ENCODE measurements at places on chromosomes 16 and 17.

GRCh38 chr16:72743011-72743761 lies 304.7 kb downstream of the ZFHX3 start:
- no peaks in the 10 kb centered on the region for H3K4me1 ChIP-seq
- H3K27me3 ChIP-seq: no peaks in the 10 kb centered on the region
- no peak overlapping the region for H3K27ac ChIP-seq
- H3K4me3 ChIP-seq: no peak overlapping the region

- no peak for DNase-seq
- no peak overlapping the region for H3K27ac ChIP-seq
- no peaks in the 10 kb centered on the region for H3K4me1 ChIP-seq
- peaks cover 36% of the 10 kb centered on the region for H3K27me3 ChIP-seq
Observed at GRCh38 chr17:31629696-31630470, 229.2 kb downstream of the COPRS start.

DNA sequence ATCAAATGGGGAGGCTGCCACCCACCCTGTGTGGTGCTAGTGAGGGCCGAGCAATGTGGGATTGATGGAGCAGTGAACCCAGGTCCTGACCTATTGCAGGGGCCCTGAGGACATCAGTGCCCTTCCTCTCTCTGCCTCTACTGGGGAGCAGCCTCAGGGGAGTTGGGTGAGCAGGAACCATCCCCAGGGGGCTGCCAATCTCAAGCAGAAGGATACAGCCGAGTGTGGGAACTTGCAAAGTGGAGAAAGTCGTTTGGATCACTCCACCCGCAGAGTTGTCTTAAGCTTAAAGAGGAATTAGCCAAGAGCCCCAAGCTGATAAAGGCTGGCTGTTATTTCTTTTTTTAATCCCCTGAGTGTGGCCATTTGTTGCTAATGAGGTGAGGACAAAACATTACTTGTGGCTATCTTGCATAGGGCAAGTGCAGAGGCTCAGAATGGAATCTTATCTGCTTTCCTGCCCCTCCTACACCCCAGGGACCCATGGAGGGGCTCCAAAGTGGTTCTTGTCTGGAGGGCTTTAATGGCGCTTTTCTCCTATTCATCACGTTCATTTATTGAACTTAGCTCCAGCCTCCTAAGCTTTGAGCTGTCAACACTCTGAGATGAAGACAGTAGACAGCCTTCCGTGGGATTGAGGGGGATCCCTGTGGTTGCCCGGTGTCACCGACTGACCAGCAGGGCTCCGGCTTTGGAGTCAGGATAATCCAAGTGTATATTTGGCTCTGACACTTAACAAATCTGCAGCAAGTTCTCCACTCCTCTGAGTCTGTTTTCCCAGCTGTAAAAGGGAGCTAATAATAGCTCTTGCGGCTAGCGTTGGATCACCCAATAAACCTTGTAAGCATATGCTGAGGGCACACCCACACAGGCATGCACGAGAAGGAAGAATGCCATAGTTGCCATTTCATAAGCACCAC lies 45.1 kb downstream of the MYH11 start:
- H3K36me3 ChIP-seq: no peaks in the 10 kb centered on the region
- DNase-seq: no peak
- no peak overlapping the region for H3K4me3 ChIP-seq

GRCh38 chr16:57807968-57808528 lies 5.8 kb upstream of the KIFC3 start:
- peaks cover 38% of the 10 kb centered on the region for H3K27me3 ChIP-seq
- no peaks in the 10 kb centered on the region for H3K36me3 ChIP-seq
- H3K4me1 ChIP-seq: peaks cover 37% of the 10 kb centered on the region
- H3K27ac ChIP-seq: no peak overlapping the region

DNA sequence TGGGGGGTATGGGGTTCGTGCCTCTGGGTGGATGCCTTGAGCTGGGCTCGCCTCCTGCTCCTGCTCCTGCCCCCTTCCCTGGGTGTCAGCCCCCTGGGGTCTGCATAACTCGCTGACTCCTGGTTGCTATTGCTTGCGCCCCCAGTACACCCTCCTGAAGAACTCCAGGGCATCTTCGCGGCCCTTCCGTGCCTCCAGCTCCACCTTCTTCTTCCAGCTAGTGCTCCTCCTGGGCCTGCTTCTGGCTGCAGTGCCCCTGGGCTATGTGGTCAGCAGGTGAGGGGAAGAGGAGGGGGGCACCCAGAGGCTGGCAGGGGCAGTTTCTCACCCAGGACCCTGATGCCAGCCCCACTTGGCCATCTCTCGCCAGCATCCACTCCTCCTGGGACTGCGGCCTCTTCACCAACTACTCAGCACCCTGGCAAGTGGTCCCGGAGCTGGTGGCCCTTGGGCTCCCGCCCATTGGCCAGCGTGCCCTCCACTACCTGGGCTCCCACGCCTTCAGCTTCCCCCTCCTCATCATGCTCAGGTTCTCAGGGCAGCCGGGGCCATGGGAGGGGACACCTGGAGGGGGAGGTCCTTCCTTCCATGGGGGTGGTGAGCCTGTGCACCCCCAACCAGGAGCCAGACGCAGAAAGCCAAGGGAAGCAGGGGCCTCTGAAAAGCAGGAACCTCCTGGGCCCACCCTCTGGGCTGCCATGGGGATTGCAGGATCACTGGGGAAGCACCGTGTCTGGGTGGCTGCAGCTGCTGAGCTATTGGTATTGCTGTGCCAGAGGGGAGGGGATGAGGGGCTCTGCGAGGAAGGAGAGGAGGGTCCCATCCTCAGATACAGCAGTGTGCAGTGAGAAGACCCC lies 7.8 kb upstream of the C17orf99 start:
- H3K4me3 ChIP-seq: no peak overlapping the region
- no peaks in the 10 kb centered on the region for H3K27me3 ChIP-seq
- peaks cover 74% of the 10 kb centered on the region for H3K36me3 ChIP-seq
- peak overlapping the region; percentile 76 for H3K27ac ChIP-seq
- no peak for DNase-seq
- H3K4me1 ChIP-seq: peaks cover 84% of the 10 kb centered on the region

GRCh38 chr16:74019612-74020011 lies 277.0 kb upstream of the PSMD7 start:
- H3K27me3 ChIP-seq: no peaks in the 10 kb centered on the region
- H3K4me3 ChIP-seq: no peak overlapping the region
- H3K27ac ChIP-seq: no peak overlapping the region
- no peaks in the 10 kb centered on the region for H3K36me3 ChIP-seq
- no peaks in the 10 kb centered on the region for H3K4me1 ChIP-seq
- no peak for DNase-seq

DNA sequence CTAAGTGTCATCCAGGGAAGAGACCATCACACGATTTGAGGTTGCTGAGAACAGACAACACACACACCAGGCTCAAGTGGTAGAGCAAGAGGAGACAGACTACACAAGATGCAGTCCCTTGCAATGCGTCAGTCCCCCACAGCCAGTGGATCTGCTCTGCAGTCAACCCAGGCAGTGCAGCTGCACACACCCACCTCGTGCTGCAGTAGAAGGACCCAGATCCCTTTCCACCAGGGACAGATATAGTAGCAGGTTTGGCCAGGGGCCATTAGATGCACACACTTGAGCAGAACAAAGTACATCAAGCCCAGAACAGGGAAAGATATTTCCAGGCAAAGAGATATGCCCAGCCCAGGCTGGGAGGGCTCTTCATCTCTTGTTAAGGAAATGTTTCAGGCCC lies 112.9 kb downstream of the GRIN2A start:
- no peak overlapping the region for H3K27ac ChIP-seq
- no peak for DNase-seq
- no peaks in the 10 kb centered on the region for H3K4me1 ChIP-seq
- H3K36me3 ChIP-seq: no peaks in the 10 kb centered on the region

DNA sequence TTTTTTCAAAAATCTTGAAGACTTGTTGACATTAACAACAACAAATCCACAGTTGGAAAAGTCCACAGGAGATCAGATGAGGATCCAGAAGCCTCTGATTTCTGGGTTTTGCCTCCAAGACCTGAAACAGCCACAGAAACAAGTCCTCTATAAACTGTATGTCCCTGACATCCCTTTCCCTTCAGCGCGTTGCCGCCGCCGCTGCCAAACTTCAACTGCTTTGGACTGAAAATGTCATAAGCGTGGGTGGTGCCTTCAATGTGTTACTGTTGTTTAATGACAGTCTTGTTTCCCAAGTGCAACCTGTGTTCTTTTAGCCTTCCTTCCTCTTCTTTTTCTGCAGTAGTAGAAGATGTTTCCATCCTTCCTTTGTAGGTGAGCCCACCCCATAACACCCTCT lies 334.9 kb downstream of the SHISA9 start:
- H3K27ac ChIP-seq: no peak overlapping the region
- DNase-seq: no peak
- no peak overlapping the region for H3K4me3 ChIP-seq
- no peaks in the 10 kb centered on the region for H3K27me3 ChIP-seq

DNA sequence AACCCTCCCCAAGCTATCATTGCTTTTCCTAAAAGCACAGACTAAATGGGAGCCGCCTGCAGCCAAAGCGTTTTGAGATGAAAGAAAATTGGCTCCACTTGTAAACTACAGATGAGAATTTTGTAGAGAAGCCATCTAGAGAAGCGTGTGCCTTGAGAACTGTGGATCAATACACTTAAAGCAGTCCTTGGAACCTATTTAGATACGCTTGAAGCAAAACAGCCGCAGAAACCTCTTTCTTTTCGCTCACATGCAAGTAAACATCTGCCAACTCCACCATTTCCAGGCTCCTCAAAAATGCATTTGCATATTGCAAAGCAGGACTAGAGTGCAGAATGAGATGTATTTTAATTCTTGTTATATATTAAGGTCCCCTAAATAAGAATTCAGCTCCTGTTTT lies 13.1 kb downstream of the KIAA0513 start:
- H3K4me3 ChIP-seq: no peak overlapping the region
- no peaks in the 10 kb centered on the region for H3K27me3 ChIP-seq
- no peaks in the 10 kb centered on the region for H3K4me1 ChIP-seq
- H3K27ac ChIP-seq: no peak overlapping the region
- no peak for DNase-seq

DNA sequence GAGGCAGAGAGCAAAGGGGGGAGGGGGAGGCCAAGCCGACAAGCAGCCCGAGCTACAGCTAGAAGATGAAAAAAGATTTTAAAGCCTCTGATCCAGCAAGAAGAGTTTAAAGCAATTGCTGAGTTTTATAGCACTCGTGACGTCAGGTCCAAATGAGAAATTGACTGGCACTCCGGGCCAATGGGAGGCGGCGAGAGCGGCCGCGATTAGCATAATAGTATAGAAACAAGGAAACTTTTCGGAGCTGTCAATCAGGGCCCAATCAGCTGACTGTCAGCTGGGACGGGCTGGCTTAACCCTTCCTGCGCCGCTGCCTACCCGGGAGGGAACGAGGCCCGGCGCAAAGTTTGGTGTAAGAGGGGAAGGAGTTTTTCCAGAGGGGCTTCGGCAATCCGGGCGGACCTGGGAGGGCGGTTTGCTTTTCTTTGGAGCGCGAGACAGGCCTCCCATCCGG lies at the start of gene MAF:
TSS of gene MAF (minus strand) at position 100 of the 454 bp plus-strand sequence. CDS start 835 bp downstream, outside the sequence.
- peak within 1 kb of the TSS; percentile 97 for H3K4me3 ChIP-seq
- DNase-seq: peak; percentile 96
- peaks cover 34% of the 10 kb centered on the region for H3K4me1 ChIP-seq
- peak within 1 kb of the TSS; percentile 100 for H3K27ac ChIP-seq
- H3K36me3 ChIP-seq: peaks cover 42% of the 10 kb centered on the region
- H3K27me3 ChIP-seq: no peaks in the 10 kb centered on the region

DNA sequence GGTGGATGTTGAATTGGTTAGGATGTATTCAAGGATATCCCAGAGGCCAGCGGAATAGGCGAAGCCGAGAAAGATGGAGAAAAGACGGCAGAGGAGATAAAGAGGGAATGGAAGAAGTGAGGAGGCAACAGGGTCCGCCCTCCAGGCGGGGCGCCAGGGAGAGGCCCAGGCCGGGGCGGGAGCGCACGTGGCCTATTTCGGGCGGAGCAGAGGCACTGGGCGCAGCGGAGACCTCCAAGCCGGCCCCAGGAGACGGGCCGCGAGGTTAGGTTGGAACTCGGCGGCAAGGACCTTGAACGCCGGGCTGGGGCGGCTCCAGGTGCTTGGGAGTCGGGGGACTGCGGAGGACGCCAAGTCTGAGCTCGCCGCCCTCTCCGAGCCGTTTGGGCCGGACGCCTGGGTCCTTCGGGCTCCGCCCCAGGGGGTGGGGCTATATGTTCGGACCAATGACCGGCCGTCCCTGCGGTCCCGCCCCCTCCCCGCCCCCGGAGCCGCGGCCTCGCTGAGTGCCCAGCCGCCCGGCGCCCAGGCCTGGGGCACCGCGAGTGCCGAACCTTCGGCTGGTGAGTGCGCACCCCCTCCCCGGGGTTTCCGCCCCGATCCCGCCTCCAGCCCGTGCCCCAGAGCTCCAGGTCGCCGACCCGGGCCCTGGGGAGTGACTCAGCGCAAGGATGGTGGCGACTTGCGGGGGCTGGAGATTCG lies at the start of gene ZNF771:
TSS of gene ZNF771 (plus strand) at position 505 of the 702 bp plus-strand sequence. CDS start 448 bp downstream, outside the sequence.
- H3K27ac ChIP-seq: peak within 1 kb of the TSS; percentile 79
- H3K4me1 ChIP-seq: peaks cover 37% of the 10 kb centered on the region
- DNase-seq: peak; percentile 92
- peak within 1 kb of the TSS; percentile 89 for H3K4me3 ChIP-seq
- H3K27me3 ChIP-seq: peaks cover 3% of the 10 kb centered on the region

DNA sequence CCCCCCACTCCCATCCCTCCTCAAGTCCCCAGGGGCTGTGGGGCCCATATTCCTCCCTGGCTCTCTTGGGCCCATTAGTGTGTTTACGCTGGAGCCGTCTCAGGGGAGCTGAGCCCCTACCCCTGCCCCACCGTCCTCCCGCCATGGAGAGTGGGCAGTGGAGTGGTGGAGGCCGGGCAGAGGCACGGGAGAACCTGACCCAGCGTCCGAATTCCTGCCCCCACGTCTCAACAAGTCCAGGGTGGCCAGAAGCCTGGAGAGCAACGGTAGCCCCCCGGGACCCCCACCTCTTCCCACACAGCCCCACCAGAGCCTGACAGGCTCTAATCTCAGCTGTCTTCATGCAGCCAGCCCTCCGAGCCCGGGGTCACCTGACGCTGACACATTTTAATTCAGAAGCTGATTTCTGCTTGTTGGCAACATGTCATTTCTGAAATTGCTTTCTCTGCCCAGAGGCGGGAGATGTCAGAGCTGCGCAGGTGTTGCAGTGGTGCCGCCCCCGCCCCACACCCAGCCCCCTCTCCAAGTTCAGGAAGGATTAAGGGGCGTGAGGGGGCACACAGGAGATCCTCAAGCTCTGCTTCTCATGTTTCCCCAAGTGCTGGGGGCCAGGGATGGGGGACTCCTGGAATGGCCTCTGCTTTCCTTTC lies 32.6 kb downstream of the WNT9B start:
- H3K4me3 ChIP-seq: no peak overlapping the region
- peaks cover 4% of the 10 kb centered on the region for H3K27me3 ChIP-seq
- H3K4me1 ChIP-seq: no peaks in the 10 kb centered on the region
- H3K36me3 ChIP-seq: no peaks in the 10 kb centered on the region

- H3K27me3 ChIP-seq: no peaks in the 10 kb centered on the region
- no peak overlapping the region for H3K27ac ChIP-seq
- no peaks in the 10 kb centered on the region for H3K4me1 ChIP-seq
Observed at GRCh38 chr17:54124456-54124855, 301.7 kb downstream of the KIF2B start.
